ENCODE measurements at places on chromosomes 6 and 20. TPM values are rescaled to one million over a fixed set of nuclear protein-coding genes. Genes with fewer than 3 reads are reported as not detected.

DNA sequence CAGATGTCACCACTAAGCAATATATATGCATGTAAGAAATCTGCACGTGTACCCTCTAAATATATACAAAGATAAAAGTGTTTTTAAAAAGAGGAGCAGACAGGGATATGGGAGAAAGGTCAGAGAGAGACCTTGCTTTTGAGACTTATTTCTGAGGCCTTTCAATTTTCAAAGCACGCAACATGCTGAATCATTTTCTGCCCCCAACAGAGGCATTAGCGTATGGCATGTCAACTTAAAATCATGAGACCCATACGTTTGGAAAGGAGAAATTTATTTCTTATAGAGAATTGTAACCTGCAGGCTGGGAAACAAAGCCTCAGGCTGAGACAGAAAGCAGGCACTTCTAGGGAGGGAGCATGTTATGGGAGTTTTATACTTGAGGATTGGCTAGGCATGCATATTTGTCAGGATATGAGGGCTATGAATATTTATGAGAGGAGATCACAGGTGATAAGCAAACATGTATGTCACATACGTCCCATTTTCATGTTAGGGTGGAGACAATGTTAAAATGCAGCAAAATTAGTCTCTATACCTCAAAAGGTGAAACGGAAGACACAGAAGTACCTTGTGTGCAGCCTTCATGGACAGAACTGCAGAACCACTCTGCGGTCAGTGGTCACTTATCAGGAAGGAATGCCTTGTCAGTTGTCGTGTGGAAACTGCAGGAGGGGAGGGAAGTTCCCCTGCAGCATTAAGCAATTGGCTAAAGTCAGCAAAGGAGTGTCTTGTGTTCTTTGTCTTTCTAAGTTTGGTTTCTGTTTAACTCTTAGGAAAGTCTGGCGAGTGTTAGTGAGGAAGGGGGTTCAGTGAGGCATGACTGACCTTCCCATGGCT lies 6.3 kb upstream of the GABRR2 start:
- DNase-seq, result no peak

DNA sequence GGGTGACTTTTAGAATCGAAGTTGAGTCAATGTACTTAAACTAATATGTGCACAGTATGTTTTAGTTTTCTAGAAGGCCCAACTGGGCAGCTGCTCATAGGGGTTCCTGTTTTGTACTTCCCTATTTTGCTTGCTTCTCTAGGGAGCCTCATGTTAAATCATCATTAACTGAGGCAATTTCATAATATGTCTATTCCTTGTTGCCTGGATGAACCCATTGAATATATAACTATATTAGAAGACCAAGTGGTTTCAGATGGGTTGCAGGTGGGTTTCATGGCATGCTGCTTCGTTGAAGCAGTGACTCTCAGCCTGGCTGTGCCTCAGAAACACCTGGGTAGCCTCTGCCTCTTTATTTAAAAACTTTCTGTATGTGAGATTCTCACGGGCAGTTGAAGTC lies 22.2 kb downstream of the CARMIL1 start:
- DNase-seq, result no peak

Gene ZBTB9
- 4.7 TPM for total RNA-seq

DNA sequence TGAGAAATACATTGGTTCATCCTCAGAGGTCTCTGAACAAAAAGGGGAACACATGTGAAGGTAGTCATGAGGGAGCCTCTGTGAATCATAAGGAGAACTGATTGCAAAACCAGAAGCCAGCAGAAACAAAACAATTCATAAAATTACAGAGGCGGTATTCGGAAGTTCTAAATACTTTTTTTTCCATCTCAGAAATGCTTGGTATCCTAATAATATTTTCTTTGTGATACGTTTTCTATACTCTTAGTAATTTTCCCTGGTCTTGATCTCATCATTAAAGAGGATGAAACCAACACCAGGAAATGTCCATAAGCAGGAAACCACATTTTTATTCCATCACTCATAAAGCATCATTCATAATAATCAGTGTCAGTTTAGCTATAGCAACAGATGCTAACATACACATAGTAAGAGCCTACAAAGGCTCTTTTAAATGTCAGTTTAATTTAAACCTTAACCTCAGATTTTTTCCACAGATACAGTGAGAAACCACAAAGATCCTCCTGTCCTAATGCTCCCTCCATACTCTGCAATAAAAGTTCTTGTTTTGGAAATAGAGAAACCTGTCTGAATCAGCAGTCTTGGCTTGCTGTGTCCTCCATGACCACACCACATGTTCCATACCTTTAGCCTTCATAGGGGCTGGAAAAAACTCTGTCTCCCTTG lies 29.2 kb downstream of the SGK1 start:
- DNase-seq, result peak; percentile 74

DNA sequence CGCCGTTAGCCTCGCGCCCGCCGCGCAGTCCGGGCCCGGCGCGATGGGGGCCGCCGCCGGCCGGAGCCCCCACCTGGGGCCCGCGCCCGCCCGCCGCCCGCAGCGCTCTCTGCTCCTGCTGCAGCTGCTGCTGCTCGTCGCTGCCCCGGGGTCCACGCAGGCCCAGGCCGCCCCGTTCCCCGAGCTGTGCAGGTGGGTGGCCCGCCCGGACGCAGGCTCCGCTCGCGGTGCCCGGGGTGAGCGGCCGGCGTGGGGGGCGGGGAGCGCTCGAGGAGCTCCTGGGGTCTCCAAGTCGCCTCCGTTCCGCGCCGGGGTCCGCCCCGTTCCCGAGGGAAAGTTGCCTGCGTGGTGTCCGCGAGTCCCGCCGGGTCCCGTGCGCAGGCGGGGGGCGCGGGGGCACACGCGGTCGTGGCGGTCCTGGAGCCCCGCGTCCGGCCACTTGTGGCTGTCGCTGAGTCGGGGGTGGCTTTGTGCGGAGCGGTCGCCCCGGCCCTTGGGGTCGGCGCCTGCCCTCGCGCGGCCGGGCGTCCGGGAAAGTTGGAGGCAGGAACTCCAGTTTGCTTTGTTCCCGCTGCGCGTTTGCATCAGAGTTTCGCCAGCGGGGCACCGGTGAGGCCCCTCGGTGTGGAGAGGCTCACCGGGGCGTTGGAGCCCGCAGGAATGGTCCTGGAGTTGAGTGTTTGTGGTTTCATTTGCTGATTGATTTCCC lies 476 bp downstream of the IGF2R start:
- DNase-seq, result no peak
